MCF 10A (cell line): ENCODE measurements at places on chromosomes 1 and 21. TPM values are rescaled to one million over a fixed set of nuclear protein-coding genes. Genes with fewer than 3 reads are reported as not detected.
A peak's percentile ranks its signal among the peaks of the same experiment; 100 is the strongest.

DNA sequence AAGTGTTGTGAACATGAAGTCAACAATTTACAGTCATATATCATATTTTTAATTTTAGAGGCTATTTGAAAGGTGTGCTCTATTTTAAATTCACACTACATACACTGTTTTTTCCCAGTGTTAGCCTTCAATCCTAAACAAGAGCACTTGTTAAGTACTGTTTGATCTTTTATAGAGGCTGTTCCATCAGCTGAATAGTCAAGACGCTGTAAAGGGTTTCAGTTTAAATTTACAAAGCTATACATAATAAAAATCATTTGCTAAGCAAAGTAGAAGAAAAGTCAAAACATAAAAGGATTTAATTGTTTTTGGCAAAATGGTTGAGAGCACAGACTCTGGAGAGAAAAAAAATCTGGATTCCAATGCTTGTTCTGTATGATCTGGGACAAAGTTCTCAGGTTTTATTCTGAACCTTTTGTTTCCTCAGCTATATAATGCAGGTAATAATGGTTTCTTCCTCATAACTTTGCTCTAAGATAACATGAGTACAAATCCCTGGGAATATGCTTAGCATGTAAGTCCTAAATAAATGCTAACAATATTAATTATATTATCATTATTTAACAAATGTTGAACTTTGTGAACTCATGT lies 44.3 kb downstream of the RBM11 start:
- DNase-seq: no peak

DNA sequence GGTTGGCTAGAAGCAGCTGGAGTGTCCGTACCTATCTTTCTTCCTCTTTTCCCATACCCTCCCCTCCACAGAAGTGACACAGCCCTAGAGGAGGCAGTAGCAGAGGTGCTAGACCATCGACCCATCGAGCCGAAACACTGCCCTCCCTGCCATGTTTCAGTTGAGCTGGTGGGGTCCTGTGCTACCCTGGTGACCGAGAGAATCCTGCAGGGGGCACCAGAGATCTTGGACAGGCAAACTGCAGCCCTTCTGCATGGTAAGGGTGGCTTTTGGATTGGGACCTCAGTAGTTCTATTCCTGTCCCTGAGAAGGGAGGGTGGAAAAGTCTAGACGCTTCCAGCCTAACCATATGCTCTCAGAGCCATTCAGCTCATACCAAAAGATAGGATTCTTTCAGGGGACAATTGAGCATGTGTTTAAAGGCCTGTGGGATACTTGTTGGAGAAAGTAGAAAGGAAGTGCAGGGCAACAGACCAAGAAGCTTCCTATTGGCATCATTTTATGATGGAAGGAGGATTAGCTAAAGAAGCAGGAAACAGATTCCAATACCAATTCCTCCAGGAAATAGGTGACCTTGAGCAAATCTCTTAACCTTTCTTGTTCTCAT lies 11.7 kb upstream of the BNIPL start:
- peak; percentile 75 for DNase-seq

DNA sequence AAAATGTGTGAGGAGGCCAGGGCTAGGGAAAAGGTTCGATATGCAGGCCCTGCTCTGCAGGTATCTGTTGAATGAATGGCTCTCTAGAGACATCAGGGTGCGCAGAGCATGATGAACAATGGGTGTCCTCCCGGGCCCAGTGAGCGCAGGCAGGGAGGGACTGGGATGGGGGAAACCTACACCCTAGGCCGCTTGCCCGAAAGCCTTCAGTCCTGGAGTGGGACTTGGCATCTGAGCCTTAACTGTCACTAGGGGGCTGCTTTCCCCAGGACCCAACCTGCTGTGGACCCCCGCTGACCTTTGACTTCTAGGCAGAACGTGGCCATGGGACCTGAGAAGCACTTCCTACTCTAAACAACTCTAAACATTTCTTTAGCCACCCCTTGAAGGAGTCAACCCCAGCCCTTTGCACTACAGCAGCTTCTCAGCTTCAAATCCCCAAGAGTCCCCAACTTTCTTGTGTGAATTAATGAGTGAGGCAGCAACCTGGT lies 444 bp upstream of the MAP3K6 start:
- DNase-seq: no peak

DNA sequence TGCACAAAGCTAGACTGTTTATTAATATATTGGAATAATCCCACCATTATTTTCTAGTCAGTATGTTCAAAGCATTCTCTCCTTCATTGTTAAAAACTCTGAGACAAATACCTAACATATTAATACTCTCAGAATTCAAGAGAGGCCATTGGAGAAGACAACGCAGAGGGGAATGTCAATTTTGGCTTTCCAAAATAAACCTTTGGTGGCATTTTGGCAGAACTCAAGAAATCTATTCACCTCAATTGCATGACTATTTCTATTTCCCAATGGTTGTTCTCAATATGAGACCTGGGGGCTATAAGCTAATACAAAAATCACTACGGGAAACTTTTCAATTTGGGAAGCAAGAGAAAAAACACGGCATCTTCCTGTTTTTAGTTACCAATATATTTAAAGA lies 58.5 kb downstream of the RUSC1 start:
- DNase-seq: no peak

- DNase-seq: no peak
Measured at GRCh38 chr21:45463871-45464270, 58.9 kb downstream of the COL18A1 start.

DNA sequence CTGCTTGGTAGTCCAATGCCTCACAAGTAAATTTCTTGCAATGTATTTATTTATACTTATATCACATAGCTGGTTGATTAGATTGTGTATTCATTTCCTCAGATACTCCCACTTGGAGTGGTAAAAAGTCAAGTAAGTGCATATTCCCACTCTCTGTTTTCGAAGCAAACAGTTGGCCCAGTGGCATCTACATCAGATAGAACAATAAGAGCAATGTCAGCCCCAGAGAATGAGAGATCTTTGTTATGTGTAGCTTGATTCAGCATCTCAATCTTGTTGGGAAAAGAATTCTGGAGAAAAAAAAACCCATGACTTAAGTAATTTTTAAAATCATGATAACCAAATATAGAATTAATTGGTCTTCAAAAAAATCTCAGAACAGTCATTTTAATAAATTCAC lies 25.5 kb downstream of the RGL1 start:
- no peak for DNase-seq

DNA sequence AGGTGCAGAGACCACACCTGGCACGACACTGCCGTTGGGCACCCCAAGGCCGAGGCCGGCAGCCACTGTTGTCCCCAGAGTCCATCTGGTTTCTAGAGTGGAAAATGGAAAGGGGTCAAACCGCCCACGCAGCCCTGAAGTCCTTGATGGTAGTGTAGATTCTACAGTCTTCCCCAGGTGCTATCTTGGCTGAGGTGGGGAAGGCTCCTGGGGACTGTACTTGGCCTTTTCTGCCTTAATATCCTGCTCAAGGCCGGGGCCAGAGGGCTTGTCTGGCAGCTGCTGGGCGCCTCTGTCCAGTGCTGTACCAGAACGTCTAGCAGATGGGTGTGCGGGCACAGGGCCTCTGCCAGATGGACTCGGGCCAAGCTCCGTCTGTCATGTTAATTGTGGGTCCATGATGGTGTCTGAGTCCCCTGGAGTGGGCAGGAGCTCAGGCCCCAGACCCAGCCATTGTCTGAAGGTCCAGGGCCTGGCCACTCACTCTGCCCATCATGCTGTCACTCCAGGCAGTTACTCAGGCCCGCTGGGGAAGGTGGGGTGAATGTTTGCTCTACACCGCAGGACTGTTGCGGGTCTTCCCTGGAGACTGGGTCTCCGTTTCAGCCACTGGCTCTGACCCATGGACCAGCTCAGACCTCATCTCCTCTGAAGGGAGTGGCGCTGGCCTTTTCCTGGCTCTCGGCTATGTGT lies 161.9 kb upstream of the COL6A1 start:
- peak; percentile 24 for DNase-seq

DNA sequence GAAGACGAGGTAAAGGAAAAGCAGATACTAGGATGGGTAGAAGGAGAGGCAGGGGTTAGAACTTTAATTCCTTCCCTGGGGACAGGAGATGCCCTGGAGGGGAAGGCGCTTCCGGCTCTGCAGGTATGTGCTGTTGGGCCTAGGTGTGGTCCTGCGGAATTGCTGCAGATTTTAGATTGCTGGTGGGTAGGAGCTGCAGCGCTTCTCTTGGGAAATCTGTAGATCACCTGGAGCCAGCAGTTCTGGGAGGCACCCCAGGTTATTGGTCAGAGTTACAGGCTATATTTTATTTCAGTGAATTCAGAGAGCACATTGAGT lies 1.1 kb downstream of the MGST3 start:
- DNase-seq: no peak

The SAMSN1 gene
- total RNA-seq: 2.3 and 6.8 TPM in 2 replicates

The PTGFR gene
- total RNA-seq: 2.5 and 4.4 TPM in 2 replicates

The COL24A1 gene
- not detected in 2 replicates for total RNA-seq
